ENCODE measurements at places on chromosomes 1 and 21. TPM values are rescaled to one million over a fixed set of nuclear protein-coding genes. Genes with fewer than 3 reads are reported as not detected.

SLC30A10 gene
- total RNA-seq = not detected

HCRTR1 gene
- 0.42 TPM for total RNA-seq

GRCh38 chr1:246029616-246030015, 477.5 kb downstream of the SMYD3 start:
- no peak for DNase-seq

- DNase-seq = no peak
These were observed 17.2 kb downstream of the CC2D1B start for GRCh38 chr1:52348704-52349300.

- DNase-seq = no peak
These were observed 57.9 kb upstream of the ENAH start for GRCh38 chr1:225710804-225711203.

- no peak for DNase-seq
These were observed 191.7 kb upstream of the KCTD3 start for GRCh38 chr1:215375381-215375780.

DNA sequence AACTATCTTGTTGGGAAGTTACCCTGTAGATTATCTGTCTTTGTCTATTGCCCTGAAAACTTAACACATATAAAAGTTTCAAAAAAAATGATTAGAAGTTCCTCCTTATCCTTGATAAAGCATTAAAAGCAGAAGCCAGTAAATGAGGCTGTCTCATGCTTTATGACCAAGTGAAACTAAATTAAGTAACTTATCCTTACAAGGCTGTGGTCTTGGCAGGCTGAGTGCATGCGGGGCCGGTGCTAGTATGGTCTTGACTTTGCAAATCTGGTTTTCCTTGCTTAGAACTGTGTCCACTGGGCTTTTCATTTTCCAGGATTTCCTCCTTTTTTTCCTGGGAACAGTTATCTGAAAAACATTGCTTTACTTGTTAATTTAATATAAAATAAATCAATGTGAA, 43.1 kb downstream of the PCNX2 start:
- DNase-seq = no peak

DNA sequence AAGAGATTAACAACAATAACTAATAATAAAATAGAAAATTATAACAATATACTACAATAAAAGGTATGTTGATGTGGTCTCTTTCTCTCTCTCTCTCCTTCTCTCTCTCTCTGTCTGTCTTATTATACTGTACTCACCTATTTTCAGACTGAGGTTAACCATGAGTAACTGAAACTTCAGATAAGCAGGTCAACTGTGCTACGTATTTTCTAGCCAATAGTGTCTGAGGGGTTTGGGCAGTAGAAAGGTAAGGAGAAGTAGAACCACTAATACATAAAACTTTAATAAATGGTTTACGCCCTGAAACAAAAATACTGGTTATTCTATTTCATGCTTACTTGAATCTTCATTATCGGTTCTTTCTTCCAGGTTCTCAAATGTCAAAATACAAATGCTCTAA, 71.0 kb upstream of the LRRC53 start:
- DNase-seq = no peak

- DNase-seq = no peak
These were observed 7.7 kb downstream of the ZBTB21 start for GRCh38 chr21:42002421-42002958.

GRCh38 chr1:150207281-150207971, 28.5 kb downstream of the ANP32E start:
- DNase-seq = no peak

- no peak for DNase-seq
These were observed 4.2 kb upstream of the ECE1 start for GRCh38 chr1:21294266-21294989.
